ENCODE measurements at places on chromosomes 13 and 19.

- no peak for DNase-seq
These were observed 219.9 kb downstream of the SPRY2 start for GRCh38 chr13:80121038-80121437.

DNA sequence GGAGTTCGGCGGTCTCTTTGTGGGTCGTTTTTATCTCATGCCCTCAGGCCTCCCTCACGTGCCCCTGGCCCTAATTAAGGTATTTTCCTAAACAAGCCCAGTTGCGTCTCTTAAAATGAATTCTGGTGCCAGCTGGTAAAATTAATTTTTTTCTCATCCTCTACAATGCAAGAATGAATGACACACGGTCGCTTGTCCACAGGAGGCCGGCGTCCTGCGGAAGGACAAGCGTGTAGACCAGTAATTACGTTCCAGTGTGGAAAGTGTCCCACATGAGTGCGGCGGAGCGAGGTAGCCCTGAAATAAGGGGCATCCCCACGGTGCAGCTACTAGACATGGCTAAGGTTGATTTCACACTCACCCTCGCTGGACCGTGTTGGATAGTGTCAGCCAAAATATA is 34.5 kb upstream of the NDUFS7 start:
- DNase-seq = no peak

- DNase-seq = peak; percentile 44
These were observed 196.8 kb downstream of the PDS5B start for GRCh38 chr13:32783067-32783466.

DNA sequence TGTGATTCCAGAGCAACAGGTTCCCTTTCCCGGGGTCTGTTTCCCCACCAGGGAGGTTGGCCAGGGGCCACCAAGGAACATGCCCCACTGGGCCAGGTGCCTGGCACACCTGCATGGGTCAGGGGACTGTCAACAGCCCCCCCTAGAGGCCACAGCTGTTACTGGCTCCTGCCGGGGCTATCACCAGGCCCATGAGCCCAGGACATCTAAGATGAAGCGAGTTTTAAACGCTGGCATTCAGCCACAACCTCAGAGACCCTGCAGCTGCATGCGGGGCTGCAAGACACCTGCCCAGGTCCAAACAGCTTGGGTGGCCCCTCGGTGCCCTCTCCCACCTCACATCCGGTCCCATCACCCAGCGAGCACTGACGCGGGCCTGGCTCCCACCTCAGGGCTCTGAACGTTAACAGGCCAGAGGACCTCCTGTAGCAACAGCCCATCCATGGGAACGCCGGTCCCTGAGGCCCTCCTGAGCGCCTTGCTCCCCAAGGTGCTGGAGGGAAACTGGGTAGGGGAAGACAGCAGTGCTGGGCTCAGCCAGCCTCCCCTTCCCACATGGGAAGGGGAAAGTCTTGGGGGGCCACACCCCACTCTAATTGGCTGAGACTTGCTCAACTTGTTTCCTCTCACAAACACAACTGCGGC is 12.0 kb downstream of the KHSRP start:
- peak; percentile 56 for DNase-seq

DNA sequence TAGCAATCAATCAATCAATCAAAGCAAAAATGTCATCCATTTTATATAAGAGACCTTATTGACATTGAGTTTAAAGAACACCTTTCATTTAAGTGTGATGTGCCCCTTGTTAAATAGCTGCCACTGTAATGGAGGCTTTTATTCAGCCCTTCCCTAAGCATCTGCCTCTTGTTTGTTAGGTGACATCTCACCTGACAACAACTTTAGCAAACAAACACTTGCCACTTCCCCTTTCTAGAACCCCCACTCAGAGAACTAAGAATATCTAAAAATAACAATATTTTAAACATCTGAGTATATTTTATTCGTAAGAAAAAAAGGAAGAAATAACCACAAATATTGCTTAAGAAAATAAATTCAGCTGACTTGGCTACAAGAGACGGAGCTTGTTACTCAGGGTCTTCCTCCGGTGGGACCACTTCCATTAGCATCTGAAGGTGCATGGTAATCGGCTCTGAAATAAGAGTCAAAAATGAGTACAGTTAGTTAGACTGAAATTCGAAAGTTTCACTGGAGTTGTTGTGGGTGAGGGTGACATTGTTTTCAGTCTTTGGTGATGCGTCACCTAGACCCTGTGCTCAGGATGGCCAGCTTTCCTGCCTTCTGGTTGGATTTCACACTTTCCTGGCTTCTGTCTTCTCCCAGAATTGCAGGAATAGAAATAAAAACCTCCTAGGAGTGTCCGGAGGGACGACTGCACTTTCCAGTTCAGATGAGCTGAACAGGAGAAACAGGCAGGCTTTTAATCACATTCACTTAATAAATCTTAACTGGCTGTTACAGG is 39.1 kb downstream of the SLC7A9 start:
- no peak for DNase-seq

DNA sequence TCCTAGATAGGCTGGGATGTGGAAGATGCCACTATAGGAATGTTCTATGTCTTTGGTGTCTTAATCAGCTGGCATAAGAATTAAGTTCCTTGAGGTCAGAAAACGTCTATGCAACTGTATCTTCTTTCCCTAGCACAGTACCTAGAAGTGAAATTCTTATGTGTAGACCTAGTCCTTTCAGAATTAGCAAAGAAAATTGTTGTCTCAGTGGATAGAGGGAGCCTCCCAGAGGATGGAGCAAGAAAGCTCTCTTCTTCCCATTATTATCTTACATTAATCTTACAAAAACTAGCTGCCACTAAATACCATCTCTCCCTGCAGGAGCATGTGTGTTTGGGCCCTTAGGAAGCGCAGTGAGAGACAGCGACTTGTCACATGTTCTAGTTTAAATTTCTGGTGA is 11.6 kb downstream of the CLDN10 start:
- DNase-seq = no peak

DNA sequence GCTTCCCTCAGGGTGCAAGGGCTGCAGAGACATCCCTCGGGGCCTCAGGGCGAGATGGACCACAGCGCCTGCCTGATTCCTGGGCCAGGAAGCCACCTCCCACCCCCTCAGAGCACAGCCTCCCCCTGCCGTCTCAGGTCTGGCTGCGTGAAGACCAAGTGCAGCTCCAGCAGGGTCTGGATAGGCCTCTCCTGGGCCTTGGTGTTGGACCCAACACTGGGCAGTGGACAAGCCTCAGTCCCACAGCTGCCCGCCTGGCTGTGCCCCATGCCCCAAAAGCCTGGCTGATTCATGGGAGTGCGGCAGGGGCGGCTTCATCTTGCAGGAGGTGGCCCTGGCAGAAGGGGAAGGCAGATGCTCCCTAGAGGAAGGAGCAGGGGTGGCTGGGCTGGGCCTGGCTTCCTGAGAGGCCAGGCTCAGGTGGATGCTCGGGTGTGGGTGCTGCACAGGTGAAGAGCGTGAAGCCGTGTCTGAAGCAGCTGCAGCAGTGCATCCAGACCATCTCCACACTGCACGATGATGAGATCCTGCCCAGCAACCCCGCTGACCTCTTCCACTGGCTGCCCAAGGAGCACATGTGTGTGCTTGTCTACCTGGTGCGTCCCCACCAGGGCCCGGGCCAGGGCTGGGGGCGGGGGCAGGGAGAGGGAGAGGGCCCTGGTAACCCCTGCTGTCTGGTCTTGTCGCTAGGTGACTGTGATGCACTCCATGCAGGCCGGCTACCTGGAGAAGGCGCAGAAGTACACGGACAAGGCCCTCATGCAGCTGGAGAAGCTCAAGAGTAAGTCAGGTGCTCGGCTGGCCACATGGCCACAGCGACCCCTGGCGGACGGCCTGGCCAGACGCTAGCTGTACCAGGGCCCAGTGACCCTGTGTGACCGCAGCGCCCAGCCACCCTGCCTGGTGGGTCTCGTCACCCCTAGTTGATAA is 21.7 kb downstream of the MAU2 start:
- DNase-seq = peak; percentile 19

- no peak for DNase-seq
These were observed 115.8 kb downstream of the TRPC4 start for GRCh38 chr13:37753776-37754175.

DNA sequence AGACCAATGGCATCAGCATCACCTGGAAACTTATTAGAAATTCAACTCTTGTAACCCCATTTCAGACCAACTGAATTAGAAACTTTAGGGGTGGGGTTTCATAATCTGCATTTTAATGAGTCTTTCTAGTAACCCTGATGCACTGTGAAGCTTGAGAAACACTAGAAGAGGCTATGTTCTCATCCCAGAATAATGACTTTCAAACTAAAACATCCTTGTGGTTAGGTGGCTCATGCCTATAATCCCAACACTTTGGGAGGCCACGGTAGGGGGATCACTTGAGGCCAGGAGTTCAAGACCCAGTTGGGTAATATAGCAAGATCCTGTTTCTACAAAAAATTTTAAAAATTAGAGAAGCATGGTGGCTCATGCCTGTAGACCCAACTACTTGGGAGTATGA is 402.4 kb downstream of the DLEU7 start:
- no peak for DNase-seq

DNA sequence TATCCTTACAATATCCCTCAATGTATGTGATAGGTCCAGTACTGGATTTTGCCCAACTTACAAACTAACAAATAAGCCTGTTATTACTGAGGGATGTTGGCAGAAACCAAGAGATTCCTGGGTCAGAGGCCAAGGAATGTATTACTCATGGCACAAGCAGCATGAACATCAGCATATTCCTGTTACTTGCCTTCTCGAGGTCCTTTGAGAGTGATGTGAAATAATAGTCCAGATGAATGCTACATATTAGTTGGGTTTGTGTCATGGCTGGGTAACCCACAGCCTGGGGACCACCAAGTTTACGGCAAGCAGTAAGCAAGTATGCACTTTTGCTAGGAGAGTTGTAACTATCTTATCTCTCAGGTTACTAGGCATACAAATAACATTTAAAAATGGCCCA is 384.5 kb upstream of the GPC6 start:
- DNase-seq = no peak

DNA sequence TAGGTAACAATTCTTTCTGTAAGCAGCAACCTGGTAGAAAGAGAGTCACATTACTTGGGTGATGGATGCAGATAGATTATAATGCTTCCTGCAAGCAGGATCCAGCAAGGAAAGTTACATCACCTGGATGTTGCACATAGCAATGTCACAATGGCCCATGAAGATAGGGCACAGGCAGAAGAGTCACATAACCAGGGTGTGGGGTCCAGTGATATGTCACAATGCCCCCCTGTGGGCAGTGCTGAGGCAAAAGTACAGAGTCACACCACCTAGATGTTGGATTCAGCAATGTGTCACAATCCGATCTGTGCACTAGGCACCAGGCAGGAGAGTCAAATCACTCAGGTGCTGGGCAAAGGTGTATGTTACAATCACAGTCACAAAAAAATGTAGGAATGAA is 4.0 kb upstream of the ZNF43 start:
- DNase-seq = no peak

- DNase-seq = no peak
These were observed 38.4 kb upstream of the ZNF726 start for GRCh38 chr19:23876261-23876660.

DNA sequence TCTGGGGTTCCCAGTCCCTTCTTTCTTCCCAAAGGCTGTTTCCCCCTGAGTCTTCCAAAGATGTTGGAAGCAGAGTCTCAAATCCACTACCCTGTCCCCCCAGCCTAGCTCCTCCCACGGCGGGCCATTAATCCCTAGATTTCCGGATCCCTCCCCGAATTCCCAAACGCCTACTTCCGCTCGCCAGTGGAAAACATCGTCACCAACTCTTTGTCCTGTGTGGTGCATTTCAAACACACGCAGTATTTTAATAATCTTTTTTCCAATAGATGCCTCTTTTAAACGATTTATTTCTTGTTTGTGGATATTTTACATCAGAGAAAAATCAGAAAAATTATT is 610 bp downstream of the ZNF791 start:
- DNase-seq = no peak

DNA sequence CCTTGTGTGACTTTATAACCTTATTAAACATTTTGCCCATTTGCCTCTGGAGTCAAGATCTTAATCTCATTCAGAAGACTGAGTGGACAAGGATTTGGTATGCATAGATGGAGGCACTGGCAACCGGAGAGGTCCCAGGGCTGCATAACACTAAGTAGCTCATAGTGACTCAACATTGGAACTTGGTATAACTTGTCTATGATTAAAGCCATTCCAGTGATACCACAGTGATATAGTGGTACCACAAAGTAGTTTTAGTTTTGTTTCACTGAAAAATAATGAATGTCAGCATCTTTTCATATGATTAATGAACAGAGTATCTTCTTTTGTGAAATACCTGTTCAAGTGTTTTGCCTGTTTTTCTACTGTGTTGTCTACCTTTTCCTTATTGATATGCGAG is 26.4 kb downstream of the CDK8 start:
- peak; percentile 3 for DNase-seq

DNA sequence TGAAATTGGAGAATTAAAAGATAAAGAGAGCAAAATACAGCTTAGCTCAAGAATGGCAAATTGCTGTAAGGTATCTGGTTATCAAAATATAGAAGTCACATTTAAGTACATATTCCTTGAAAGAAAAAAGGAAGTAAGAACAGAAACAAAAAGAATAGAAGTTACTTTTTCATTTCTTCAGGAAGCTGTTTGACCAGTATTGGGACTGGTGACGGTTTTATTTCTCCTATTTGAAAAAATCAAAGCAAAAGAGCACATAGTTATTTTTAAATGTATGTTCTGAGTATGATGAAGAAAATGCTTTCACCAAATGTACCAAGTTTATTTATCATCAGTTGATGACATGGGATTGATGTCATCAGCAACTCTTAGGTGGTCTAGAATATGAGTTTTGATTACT is 83.1 kb upstream of the OXGR1 start:
- no peak for DNase-seq

DNA sequence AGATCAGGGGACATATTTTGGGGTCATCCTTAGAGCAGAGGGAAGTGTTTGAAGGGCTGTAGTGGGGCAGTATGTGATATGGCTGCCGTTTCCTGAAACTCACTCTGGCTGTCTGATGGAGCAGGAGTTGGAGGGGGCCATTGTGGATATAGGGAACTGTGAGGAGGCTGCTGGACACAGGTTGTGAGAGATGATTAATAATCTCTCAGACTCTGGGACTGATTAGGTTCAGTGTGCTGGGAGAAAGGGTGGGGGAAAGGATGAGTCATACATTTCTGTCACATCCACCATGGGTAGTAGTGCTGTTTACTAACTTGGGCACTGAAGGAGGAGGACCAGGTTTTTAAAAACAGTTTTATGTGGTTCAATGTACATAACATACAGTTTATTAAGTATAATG is 4.8 kb downstream of the B3GLCT start:
- peak; percentile 51 for DNase-seq
